Astrocyte of the hippocampus (primary cell): ENCODE measurements at places on chromosomes 5 and 9.
A peak's percentile ranks its signal among the peaks of the same experiment; 100 is the strongest.

DNA sequence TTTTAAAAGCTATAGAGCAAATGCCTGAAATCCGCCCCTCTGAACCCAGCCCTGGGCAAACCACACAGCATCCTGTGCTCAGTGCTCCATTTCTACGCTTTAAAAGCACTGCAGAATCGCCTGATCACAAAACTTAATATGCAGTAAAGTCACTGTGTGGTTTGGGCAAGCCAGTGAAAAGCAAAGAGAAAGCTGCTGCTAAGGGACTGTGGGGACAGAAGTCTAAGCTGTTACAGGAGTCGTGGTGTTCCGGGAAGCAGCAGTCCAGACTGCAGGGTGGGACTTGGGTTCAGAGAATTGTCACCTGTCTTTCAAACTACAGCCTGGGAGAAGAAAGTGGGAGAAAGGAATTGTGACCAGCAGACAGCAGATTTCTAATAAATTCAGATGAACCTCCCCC, 8.2 kb downstream of the RAPGEF1 start:
- DNase-seq, result no peak

GRCh38 chr9:4668604-4669003, 2.3 kb upstream of the SPATA6L start:
- no peak for DNase-seq

DNA sequence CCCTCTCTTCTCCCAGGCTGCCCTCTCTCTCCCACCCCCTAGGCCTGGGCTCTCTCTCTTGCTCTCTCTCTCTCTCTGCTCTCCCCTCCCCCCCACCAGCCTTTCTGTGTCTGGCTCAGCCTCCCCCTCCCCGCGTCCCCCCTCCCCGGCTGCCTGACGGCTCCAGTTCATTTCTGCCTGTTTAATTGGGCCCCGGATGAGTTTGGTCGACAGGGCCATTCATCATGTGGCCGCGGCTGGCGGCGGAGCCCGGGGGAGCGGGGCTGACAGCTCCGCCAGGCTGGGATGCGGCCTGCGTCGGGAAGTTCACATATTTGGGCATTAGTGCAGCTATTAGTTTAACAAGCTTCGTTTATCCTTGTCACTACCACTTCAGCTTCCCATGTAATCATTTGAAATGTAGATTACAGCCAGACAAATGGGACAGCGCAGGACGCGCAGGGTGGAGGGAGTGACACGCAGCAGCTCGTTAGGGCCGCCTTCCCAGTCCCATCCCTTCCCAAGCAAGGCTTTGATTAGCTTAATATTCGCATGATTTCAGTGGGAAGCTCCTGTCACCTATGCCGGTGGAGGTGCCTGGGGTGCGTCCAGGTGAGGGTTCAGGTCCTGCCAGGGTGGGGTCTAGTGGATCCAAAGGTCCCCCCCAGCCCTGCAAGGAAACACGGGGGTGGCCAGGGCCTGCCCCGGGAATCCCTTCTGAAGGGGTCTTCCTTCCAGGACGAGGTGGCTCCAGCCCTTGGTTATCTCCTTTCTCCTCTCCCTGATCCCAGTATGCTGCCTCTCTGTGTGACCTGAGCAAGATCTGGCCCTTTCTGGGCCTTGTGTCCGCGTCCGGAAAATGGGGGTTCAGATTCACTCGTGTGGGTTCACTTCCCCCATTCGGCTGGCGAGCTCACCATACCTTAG, 214.8 kb downstream of the PAX5 start:
- DNase-seq, result peak; percentile 83

DNA sequence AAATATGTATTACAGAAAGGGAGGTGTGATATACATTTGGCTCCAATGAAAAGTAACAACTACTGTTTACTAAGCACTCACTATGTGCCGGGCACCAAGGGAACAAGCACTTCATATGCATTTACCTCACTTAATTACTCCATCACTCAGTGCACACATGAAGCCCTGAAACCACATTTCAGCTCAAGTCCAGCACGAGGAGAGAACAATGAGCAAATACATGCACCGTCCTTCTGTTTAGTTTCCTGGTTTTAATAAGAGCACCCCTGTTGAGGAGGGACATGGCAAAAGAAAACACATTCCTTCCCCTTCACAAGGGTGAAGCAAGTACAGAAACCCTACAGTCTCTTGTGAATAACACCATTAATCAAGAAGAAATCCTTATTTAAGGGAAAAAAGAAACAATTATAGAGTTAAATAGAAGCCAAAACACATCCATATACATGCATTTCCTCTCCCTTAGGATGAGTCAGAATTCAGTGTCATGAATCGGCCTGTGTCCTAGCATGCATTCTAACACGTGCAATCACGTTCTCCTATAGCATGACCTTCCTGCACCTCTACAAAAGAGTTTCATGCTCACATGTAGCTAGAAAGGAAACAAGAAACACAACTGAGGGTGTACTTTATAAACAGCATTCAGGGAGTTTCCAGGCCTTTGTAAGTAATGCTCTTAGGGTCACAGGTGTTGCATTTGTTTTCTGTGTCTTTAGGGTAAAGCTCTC, 411.6 kb downstream of the BNC2 start:
- peak; percentile 24 for DNase-seq

DNA sequence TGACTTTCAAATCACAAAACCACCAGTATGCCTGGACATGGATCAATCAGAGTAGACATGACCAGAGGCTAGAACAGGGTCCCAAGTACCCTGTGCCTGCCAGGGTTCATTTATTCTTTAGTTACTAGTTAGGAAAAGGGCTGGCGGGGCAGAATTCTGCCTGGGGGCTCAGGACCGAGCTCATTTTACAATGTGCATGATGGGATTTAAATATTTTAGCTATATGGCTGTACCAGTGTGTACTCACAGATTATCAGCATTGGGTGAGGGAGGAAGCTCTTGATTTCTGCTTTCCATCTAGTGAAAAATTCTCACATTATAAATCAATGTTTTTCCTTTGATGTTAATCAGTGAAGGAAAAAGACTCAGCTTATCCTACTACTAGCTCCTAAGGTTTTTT, 1511.1 kb downstream of the EFNA5 start:
- DNase-seq, result no peak

DNA sequence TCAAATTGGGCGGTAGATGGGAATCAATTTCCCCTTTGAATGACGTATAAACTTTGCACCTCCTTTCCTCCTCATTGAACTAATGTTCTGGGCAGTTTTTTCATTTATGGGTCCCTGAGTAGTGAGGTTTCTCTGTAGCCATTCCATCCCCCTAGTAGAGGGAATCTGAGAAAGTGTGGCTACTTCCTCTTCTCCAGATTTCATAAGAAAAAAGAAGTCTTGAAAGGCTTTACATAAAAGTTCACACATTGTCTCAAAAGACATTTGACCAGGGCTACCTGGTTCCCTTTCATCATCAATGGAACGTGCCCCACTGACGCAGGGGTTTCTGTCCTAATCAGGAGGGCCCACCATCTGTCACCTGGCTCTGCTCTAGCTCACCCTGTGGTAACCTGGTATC, 57.3 kb downstream of the CTSL start:
- no peak for DNase-seq

GRCh38 chr5:43437062-43437660, 25.0 kb upstream of the CCL28 start:
- DNase-seq, result no peak

- DNase-seq, result peak; percentile 21
These were observed 189.0 kb downstream of the PALM2AKAP2 start for GRCh38 chr9:109969011-109969410.

DNA sequence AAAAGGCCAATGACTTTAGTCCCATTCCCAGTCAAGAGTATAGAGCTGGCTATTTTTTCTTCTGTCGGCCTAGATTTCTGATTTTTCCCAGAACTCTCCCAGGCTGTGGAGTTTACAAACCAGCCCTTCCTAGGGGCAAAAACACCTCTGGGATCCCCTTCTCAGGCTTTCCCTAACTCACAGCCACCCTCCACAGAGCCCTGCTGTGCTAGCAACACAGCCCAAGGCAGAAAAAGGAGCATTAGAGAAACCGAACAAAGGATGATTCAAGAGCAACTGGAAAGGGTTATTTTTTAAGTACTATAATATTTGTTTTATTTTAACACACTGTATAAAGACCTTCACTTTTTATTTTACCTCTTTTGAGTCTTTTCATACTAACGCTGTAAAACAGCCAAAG, 234.8 kb downstream of the GLIS3 start:
- no peak for DNase-seq

DNA sequence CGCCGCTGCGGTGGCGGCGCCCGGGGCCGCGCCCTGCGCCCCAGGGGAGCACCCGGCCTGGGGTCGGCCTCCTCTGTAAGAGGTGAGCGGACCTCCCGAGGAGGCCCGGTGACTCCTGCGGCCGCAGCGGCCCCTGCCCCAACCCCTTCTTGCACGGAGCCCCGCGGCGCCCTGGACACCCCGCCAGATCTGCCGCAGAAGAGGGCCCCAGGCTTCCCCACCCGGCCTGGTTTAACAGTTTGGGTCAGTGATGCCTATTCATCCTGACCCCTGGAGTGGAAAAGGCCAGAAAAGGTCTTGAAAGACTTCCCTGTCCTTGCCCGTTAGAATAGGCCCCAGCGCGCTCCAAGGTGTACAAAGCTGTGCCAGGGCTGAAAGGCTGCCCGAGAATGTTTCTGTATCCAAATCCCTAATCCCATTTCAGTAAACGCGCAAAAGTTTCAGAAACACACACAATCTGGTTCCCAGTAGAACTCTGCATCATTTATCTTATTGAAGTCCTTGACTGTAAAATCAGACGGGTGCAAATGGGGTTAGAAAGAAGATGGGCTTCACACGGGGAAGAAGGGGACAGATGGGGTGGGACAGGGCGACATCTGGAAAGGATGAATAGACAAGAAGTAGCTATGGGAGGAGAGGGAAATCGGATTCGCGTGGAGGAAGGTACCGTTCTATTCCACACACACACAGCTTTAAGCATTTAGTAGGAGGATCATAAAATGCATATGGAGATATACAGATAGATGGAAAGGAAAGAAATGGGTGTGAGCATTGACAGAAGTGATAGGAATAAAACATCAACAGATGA, 1.1 kb upstream of the SSBP2 start:
- no peak for DNase-seq

DNA sequence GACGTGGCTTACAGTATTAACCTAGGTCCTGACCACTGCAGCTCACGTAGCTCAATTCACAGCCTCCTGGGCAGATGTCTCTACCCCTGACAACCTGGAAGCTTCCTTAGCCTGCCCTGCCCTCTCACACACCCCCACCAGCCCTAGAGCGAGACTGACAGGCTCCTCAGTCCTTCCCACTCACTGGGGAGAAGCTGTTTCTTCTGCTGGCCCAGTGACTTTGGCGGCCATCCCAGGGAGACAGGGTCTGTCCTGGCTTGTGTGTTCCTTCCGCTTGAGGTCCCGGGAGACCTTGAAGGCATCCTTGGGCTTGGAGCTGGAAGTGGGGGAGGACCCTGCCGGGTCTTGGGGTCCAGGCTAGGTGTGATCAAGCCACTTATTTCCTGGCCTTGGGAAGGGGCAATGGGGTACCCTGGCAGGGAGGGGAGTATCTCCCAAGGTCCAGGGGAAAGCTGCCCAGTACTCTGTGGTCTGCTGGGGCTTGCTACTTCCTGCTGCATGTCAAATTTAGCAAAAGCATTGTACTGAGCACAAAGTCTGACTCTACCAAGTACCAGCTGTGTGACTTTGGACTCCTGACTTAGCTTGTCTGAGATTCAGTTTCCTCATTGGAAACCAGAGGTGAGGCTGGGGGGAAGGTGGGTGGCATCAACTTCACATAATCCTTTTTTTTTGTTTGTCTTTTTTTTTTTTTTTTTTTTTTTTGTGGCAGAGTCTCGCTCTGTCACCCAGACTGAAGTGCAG, 1.9 kb downstream of the MIGA2 start:
- no peak for DNase-seq

DNA sequence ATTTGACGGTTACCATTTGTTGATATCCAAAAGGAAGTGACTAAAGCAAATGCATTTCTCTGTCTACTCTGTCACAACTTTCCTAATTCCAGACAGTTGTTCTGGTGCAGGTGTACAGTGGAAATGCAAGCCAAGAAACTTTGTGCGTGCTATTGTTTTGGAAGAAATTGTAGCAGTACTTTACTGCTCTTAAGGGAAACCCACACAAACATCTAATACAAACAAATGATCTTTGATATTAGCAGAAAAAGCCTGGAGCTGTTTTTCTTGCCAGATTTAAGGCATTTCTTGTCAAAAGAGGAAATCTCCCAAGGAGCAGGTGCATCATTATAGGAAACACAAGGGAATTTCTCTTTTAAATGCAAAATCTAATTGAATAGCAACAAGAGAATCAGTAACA, 2.0 kb downstream of the SNCAIP start:
- no peak for DNase-seq

- DNase-seq, result no peak
These were observed 1528.6 kb downstream of the EFNA5 start for GRCh38 chr5:106142116-106142515.

- DNase-seq, result no peak
These were observed 554.8 kb upstream of the SGCD start for GRCh38 chr5:155772009-155772662.

DNA sequence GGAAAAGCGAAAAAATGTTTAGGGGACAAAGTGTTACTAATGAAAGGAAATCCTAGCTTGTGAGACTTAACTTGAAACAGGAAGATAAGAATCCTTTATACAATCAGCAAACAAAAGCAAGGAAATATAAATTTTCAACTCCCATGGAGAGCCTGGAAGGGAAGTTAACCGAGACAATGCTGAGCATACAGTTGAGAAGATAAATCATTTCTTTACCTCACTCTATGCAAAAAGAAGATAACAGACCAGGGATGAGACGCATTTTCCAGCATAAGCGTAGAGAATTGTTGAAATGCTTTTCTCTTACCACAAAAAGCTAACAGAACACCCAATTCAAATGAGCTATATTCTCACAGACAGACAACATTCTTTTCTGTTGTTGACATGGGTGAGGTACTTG, 309.6 kb downstream of the CWC27 start:
- peak; percentile 32 for DNase-seq

GRCh38 chr9:34049630-34050384, 1.1 kb upstream of the UBAP2 start:
- no peak for DNase-seq

DNA sequence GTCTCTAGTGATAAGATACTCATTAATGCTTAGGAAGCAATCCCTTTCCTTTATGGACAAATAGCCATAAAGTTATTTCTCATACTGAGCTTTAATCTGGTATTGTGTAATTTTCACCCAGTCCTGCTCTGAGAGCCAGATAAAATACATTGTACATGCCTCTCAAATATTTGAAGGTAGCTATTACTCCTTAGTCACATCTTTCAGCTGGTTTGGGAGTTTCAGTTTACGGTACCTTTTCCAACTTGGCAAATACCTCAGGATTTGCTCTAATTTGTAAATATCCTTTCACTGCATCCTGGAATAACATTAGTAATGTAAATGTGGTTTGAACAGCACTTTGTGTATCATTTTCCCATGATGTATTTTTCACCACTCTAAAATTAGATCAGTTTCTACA, 47.4 kb downstream of the ABHD17B start:
- DNase-seq, result no peak

DNA sequence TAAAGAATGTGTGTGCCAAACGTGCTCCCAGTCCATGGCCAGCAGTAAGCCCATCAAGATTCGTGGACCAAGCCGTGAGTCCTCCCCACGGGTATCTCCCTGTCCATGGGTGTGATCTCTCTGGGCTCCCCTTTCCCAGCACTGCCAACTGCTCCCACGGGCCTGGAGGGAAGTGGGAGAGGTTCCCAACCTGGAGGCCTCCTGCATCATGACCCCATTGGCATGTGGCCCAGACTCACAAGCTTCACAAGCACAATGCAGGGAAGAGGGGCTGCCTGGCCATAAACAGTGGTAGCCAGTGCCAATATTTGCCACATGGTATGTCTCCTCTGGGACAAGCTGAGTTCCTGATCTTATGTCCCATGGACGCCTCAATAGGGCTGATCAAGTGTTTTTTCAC, 59.1 kb downstream of the ABLIM3 start:
- DNase-seq, result no peak
